SW 1271 (cell line): ENCODE measurements at places on chromosomes 7 and 10.

- DNase-seq, result no peak
Measured at GRCh38 chr10:20809631-20810030, 87.5 kb downstream of the NEBL start.

DNA sequence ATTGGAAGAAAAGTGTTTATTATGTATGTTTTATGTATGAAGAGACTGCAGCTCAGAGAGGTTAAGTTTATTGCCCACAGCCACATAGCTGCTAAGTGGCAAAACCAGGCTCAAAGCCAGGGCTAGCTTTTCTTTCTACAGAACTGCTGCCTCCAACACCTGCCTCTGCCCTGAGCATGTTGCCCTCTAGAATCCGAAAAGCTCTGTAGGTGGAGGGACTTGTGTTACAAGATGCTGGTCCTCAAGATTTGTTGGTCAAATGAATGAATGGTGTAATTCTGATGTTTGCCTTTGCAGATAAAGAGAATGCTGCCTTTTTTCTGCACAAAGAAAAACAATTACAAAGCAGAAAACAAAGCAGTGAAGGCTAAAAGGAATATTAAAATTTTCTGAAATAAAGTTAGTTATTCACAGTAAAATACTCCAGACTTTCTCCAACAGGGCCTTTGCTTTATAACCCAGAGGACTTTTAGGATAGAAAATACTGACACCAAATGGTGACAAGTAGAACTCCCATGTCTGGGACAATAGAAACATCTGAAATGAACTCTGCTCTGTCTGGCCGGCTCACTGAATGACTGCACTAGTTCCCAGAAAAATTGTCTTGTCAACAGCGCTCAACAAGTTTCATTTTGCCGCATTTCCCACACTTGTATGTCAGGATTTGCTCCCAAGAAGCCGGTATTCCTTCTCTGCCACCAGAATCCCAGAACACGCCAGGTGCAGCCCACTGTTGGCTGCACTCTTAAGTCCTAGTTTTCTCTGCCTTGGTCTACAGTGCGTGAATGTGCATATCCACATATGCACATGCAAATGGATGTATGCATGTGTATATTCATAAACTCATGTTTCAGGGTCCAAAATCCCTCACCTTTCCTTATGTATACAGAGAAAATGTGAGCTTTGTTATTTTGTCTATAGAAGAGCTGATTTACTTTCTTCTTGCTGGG is 11.0 kb upstream of the DNTT start:
- no peak for DNase-seq

DNA sequence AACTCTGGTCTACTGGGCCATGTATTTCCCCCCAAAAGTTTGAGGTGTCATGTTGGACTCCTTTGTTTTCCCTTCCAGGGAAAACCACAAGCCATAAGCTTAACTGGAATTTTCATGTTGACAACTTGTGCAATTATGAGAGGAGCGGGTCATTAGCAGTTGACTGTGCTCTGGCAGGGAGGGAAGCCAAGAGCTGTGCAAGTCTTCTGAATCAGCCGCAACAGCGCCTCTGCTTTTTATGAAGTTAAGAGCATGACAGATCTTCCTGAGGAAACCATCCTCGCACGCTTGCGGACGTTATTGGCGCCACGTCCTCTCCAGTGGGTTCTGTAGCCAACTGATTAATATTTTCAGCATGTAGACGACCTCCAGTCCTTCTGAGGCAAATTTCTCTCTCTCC is 148.7 kb upstream of the MKI67 start:
- DNase-seq, result no peak

DNA sequence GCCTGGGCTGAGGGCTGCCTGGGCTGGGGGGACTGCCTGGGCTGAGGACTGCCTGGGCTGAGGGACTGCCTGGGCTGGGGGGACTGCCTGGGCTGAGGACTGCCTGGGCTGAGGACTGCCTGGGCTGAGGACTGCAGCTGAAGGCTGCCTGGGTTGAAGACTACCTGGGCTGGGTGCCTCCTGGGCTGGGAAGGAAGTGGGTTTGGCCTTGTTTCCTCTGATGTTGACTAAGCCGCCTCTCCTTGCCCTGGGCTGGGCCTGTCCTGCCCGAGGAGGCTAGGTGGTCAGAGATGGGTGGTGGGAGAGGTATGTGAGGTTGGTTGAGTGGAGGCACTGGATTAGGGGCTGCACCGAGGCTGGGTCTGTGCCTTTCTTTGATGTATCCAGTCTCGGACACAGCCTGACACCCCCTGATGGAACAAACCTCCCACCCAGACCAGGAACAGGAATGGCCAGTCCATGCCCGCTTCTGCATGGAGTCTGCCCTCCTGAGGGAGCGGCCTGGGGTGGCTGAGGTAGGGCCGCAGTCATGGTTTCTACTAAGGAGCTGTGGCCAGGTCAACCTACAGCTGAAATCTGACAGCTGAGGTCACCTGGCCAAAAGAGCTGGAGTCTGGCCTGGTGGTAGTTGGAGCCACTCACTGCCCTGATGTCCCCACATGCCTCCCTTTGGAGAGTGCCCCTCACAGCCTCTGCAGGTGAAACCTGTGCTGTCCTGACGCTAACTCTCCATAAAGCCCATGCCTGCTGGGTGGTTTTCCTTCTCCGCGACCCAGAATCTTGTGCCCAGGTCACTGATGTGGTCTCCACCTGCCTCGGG is 22.3 kb downstream of the SCART1 start:
- DNase-seq, result no peak

GRCh38 chr10:31706464-31707092 is 222.1 kb downstream of the ARHGAP12 start:
- no peak for DNase-seq

DNA sequence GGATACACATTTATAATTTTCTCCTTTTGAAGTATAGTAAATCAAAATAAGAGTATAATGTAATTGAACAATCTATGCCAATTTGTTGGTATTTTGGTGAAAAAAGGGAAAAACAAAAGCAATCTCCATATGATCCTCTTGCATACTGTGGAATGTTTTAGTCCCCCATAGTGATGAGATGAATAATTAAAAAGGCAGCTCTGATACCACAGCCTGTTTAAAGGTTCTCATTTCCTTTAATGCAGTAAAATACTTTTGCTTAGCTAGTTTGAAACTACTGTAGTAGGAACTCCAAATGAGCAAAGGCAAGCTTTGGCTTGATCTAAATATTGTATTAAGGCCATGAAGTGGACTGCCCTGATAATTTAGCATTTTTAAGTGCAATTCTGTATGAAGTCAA is 77.6 kb downstream of the VTI1A start:
- no peak for DNase-seq
